ENCODE measurements at places on chromosomes 7 and 10.

DNA sequence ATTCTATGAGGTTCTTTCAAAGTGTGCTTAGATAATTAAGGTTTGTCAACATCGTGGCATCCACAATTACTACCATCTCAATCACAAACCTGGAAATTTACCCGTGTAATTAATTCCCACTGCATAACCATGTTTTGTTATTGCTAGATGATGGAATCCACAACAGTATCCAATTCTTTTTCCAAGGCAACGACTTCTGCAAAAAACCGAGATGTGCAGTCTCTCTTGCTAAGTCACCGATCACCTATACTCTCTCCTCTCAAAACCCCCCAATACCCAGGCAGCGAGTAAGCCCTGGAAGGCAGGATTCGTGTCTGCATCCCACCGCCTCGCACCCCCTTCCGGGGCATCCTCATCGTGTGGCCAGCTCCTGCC lies 678 bp upstream of the EIF4H start:
- DNase-seq = no peak

DNA sequence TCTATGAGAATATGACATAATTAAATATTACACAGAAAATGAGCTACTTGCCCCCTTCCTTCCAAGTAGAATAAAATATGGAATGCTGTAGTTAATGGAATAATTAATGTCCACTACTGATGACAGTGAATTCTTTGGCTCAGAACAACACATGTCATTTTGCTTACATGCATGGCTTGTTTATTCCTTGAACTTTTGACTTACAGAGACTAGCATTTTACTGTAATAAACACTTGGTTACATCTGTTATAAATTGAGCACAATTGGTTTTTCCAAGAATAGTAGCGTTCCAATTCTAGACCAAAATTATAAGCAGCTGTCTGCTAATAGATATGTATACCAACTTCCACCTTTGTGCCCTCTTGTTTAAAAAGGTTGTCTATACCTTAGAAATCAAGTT lies 286.7 kb downstream of the OTUD1 start:
- no peak for DNase-seq

DNA sequence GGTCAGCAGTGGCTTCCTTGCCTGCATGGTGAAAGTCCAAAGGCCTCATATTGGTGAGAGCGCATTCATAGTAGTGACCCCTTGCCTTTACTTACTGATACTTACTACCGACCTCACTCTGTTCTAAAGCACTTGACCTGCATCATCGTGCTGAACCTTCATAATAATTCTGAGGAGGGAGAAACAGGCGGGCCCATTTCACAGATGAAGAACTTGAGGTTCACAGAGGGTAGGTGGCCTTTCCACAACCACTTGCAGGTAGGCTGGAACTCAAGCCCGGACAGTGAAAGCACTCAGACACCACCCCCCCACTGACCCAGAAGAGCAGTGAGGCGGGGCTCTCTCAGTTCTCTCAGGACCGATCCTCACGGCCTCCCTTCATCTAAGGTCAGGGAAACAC lies 149.4 kb upstream of the CHST15 start:
- no peak for DNase-seq

GRCh38 chr7:104225451-104225850 lies 17.6 kb upstream of the ORC5 start:
- DNase-seq = no peak

DNA sequence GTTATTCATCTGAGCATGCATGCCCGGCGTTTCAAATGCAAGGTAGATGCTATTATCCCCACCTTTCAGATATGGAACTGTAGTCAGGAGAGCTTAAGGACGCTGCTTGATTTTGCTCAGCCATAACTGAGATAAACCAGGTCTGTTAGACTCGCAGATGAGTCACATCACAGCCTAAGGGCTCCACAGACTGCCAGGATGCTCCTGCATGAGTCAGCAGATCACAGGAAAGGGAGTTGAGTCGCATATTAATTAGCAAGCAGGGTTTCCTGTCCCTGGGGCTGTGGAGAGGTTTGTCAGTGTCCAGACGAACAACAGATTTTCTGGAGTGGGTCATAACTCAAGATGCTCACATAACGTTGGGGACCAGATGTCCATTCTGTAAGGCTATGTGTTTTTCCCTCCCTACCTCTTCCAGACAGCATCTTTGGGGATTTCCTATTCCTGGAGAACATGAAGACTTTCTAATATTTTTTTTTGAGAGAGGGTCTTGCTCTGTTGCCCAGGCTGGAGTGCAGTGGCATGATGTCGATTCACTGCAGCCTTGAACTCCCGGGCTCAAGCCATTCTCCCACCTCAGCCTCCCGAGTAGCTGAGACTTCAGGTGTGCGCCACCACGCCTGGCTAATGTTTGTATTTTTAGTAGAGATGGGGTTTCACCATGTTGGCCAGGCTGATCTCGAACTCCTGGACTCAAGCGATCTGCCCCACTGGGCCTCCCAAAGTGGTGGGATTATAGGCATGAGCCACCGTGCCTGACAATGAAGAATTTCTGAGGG lies 36.7 kb downstream of the PFKFB3 start:
- DNase-seq = peak; percentile 99

GRCh38 chr7:112938863-112939573 lies 147.6 kb downstream of the GPR85 start:
- peak; percentile 31 for DNase-seq

DNA sequence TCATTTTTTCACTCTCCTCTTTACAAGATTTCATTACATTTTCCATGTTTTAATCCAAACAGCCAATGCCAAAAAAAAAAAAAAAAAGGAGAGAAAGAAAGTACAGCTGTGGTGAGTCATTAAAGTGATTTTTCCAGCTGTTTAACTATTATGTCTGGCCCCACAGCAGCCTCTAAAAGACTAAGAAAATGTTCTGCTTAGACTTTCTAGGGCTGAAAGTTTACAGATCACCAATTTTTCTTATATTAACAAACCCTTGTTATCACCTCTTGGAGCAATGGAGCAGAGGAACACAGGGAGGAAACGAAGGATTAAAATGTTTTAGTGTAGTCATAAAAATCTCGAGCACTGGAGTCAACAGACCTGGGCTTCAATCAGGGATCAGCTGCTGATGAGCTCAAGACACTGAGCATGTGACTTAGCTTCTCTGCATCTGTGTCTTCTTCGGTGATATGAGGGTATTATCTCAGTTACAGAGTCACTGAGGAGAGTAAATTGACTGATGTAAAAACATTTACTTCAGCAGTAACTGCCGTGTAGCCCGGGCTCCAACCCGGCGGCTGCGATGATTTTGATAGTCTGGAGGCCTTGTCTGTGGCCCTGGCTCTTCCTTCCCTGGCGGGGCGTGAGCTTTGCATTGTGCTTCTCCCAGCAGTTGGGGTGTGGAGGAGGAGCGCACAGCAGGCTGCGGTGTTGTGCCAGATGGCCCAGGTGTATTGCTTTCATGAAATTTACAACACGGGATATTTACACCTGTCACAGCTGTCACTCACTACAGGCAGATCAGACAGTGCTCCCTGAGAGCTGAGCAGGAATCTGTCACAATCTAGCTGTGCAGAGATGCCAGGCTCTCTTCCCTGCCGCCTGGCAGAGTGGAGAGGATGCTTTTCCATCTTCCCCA lies 298.3 kb upstream of the FZD8 start:
- peak; percentile 37 for DNase-seq

DNA sequence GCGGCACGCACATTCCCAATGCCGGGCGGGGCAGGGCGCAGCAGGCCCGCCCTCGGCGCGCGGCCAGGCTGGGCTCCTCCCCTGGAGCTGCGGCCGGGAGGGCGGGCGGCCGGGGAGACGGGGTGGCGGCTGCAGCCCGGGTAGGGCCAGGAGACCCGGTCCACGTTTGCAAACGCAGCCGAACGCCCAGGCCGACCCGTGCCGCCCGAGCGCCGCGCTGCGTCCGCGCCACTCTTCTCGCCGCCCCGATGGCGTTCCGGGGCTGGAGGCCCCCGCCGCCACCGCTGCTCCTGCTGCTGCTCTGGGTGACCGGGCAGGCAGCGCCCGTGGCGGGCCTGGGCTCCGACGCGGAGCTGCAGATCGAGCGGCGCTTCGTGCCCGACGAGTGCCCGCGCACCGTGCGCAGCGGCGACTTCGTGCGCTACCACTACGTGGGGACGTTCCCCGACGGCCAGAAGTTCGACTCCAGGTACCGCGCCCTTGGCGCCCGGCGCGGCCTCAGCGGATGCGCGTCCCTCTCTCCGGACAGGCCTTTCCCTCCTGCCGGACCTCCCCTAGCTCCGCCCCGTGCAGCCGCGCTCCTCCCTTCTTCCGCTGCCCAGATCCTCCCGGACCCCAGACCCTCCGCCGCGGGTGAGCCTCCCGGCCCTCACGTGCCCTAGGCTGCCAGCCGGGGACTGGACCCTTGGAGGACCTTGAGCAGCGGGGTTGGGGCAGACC lies at the start of gene FKBP9:
Gene FKBP9, plus strand, starts transcription at position 115 of the 720 bp plus-strand sequence. Its CDS starts 134 bp downstream, at position 249.
- peak; percentile 92 for DNase-seq

DNA sequence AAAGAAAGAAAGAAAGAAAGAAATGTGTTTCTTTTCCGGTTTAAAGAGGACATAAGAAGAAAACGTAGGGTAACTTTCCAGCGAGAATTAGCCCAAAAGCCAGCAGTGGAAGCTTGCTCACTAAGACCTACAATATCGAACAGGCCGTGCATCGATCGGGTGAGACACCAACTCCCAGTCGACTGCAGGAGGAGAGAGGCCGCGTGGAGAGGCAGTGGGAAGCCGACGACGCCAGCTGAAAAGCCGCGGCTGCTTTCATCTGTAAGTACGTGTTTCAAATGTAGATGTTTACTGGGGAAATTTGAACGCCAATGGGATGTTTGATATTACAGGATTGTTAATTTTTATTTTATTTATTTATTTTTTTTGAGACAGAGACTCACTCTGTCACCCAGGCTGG lies 28.6 kb upstream of the GIMAP8 start:
- DNase-seq = no peak

DNA sequence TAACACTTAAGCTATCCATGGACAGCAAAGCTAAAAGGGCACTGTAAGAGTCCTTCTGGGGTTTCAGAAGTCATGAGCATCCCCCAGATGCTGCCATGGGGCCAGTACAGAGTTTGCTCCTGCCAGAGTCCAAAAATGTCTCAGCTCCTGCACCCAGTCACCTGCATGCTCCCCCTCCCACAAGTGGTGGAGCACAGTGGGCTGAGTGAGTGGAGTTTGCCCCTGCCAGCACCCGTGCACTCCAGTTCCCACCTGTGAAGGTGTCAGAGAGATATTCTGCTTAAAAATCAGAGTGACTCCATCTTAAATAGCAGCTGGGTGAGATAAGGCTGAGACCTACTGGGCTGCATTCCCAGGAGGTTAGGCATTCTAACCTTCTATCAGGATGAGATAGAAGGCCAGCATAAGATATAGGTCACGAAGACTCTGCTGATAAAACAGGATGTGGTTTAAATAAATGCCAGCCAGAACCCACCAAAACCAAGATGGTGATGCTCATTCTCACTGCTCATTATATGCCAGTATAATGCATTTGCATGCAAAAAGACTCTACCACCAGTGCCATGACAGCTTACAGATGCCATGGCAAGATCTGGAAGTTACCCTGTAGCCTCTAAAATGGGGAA lies 140.1 kb upstream of the ZNF92 start:
- no peak for DNase-seq

- no peak for DNase-seq
Measured at GRCh38 chr7:157520249-157520648, 183.4 kb downstream of the DNAJB6 start.

GRCh38 chr7:31647511-31647910 lies 39.5 kb upstream of the PPP1R17 start:
- DNase-seq = no peak

- no peak for DNase-seq
Measured at GRCh38 chr10:42963312-42963711, 113.6 kb upstream of the RET start.

- no peak for DNase-seq
Measured at GRCh38 chr10:70714245-70714644, 41.9 kb downstream of the ADAMTS14 start.
